ENCODE measurements at places on chromosomes 4 and X.

DNA sequence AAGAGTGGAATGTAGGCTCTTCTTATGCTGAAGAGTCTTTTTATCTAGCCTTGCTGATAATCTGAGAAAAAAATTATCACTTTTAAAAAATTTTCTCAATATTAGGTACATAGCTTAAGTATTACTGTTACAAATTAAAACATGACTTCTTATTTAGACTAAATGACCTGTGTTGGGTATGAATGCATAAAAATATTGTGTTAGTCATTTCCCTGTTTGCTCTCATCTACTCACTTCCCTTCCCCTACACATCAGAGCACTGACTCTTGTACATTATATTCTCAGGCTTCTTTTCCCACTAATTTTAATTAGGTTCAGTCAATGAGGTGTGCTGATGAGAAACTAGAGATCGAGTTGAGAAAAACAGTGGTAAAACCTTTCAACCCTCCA lies 881.0 kb downstream of the PCDH18 start:
- no peak for DNase-seq

GRCh38 chr4:72077346-72077745 lies 45.5 kb downstream of the NPFFR2 start:
- no peak for DNase-seq

GRCh38 chrX:136325377-136325776 lies 24.6 kb downstream of the ADGRG4 start:
- no peak for DNase-seq

GRCh38 chr4:181105487-181105886 lies 1137.7 kb upstream of the TENM3 start:
- no peak for DNase-seq

DNA sequence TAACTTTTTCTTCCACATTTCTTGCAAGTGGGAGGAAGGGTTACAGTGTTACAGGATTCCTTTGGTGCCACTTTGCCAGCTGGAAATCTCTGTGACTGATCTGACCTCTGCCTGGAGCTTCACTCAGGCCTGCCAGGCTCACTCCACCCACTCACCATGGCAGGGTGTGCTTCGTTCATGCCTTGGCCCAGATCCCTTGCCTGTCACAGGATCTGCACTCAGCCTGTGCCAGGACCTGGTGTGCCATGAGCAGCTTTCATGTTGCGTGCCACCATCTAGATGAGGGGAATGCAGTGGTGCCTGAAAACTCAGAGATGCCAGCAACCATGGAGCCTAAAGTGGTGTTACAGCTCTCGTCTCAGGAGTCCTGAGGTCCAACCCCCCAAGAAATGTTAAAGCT lies 2596.4 kb downstream of the PCDH7 start:
- DNase-seq, result no peak

- DNase-seq, result no peak
Measured at GRCh38 chrX:154374313-154375155, at the start of gene FLNA. Gene FLNA, minus strand, starts transcription at chrX:154374634. Its CDS starts 3,389 bp downstream, at chrX:154371245.

DNA sequence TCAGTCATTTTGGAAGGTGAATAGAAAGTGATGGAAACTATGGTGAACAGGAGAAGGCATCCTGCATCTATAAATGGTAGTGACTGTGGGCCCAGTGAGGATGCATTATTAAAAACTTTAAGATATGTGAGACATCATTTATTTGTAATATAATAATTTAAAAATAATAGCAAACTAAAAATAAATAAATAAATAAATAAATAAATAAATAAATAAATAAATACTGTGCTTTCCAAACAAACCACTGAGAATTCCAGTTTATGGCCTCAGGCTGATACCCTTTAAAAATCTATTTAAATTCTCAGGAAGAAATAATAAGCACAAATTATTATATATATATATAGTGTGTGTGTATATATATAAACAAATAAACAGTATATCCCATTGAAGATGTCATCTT lies 248.0 kb upstream of the DCAF8L1 start:
- DNase-seq, result no peak

DNA sequence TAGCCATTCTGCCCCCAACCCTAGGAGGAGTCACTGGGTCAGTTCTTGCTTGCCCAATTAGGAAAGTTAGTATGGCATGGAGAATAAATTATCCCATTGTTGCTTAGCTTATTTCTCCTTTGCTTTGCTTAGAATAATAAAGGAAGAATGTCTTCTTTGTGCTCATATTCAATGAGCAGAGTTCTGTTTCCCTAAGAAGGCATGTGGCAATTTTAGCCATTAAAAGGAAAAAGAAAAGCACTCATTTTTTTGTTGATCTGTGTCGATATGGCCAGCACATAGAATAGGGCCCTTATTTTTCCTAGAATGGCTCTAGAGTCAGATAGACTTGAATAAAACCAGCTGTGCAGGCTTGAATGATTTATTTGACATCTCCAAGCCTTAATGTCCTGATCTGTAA lies 166.4 kb upstream of the PPARGC1A start:
- DNase-seq, result no peak

DNA sequence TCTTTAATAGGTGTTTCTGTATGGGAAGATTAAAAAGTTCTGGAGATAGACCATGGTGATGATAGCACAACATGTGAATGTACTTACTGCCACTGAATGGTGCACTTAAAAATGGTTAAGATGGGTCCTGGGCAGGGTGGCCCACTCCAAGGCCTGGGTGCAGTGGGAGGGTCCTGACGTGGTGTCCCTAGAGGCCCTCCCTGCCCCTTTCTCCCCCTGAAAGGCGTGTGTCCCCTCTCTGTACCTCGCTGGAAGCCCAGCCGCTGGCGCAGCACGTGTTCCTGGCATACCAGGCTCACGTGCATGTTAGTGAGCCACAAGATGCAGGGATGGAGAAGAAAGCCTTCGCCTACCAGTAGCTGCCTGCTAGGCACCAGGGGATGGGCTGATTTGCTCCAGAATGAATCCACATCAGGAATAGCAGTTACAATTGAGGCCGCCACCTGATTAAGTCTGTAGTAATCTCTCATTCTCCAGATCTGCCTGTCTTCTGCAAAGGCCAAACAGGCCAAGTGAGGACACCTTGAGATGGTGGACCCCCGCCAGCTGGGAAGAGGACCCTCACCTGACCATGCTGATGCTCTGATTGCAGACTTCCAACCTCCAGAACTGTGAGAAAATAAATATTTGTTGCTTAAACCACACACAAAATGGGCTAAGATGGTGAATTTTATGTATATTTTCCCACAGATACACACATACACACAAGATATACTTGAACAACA lies 67.5 kb downstream of the COQ2 start:
- no peak for DNase-seq

- no peak for DNase-seq
Measured at GRCh38 chrX:137930533-137930932, 364.6 kb downstream of the ZIC3 start.

DNA sequence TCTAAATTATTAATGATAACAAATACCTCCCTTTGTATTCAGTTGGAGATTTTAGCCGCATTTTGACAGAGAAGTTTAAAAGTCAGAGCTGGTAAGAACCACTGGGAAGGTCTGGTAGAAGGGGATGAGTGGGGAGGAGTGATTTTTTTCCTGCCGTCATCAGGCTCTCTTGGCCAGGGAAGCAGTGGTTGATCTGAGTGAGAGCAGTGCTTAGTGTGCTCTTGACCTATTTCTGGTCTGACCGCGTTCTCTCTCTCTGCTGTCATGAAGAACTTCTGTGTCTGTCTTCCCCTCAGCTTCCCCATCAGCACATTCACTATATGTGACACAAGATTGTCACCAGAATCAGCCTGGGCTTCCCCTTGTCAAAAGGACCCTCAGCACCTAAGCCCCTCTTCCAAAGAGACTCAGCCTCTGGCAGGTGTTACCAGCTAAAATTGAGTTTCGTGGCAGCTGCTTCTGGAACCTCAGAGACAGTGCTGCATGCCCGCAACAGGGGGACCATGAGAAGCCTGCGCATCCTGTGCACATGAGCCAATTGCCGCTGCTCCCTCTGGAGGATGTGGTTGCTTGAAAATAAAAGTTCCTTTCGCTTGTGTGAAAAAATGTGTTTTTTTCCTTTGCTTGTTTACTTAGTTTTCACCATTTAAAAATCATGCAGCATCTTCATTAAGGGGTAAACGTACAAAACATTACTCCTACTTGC lies 268.9 kb downstream of the C4orf33 start:
- no peak for DNase-seq

GRCh38 chrX:54413753-54414152 lies 26.5 kb upstream of the TSR2 start:
- no peak for DNase-seq

- DNase-seq, result no peak
Measured at GRCh38 chr4:16269240-16269639, 43.0 kb upstream of the TAPT1 start.

GRCh38 chr4:5933116-5933515 lies 40.2 kb upstream of the CRMP1 start:
- no peak for DNase-seq

DNA sequence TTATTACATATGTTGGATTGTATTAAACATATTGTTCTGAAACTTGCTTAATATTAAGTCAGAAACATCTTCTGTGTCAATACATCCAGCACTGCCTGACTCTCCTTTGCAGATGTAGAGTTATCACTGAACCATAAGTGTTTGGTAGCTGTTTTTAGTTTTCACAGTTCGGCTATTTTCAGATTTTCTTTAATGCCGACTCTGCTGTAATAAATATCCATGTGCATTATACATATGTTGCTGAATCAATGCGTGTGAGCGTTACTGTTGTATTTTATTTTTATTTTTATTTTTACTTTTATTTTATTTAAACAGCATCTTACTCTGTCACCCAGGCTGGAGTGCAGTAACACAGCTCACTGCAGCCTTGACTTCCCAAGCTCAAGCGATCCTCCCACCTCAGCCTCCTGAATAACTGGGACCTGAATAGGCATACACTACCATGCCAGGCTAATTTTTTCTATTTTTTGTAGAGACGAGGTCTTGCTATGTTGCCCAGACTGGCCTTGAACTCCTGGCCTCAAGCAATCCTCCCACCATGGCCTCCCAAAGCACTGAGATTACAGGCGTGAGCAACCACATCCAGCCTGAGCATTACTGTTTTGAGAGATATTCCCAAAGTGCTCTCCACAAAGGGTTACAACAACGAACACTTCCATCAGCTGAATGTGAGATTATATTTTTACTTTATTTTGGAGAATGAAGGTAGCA lies 50.7 kb upstream of the NOCT start:
- DNase-seq, result no peak

DNA sequence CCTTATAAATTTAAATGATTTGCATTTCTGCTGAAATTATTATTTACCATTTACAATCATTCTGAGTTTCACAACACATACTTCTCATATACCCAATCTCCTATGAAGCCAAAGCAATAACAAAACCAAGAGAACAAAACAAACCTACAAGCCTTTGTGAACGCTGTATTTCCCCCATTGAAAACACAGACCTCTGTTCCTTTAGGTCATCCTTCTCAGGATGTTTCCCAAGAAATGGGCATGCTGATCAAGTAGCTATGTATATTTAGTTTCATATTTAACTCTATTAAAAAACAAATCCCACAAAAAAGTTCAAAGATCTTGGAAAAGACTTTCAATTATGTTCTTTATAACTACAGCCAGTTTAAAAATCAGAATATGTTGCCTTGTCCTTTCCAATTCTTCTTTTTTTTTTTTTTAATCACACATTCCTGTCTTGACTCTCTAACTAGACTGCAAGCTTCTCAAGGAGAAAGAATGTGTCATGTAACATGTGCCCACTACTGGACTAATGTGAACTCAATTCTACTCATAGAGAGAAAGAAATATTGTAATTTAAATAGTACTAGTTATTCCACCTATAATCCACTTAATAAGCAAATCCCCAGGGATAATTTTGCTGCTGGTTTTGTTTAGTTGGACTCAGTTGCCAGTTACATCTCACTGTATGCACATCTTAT lies 84.3 kb upstream of the PRSS48 start:
- DNase-seq, result no peak

DNA sequence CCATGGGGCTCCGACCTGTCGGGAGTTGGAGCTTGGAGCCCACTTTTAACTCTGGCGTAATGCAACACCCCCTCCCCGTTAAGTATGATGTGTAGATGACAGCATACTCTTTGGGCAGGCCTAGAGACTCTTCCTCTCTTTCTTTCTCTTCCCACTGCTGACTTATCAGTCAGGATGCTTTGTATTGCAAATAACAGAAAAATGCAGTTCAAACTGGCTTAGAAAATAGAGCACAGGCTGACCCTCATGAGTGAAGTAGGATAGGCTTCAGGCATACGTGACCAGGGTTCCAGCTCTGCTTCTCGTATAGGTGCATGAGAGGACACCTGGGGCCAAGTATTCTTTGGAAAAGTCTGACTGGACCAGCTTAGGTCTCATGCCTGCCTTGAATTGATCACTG lies 23.3 kb upstream of the RNF4 start:
- DNase-seq, result no peak

DNA sequence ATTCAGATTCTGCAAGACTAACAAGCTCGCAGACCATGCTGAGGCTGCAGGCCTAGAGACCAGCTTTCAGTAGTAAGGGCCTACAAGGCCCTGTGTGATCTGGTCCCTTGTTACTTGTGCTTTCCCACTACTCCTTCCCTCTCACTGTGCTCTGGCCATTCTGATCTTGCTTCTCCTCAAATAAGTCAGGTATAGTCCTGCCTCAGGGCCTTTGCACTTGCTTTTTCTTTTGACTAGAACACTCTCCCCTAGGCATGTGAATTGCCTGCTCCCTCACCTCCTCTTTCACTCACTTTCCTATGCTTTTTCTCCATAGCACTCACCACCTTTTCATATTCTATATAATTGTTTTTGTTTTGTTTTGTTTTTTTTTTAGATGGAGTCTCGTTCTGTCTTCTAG lies 22.2 kb downstream of the AKAP14 start:
- DNase-seq, result no peak

DNA sequence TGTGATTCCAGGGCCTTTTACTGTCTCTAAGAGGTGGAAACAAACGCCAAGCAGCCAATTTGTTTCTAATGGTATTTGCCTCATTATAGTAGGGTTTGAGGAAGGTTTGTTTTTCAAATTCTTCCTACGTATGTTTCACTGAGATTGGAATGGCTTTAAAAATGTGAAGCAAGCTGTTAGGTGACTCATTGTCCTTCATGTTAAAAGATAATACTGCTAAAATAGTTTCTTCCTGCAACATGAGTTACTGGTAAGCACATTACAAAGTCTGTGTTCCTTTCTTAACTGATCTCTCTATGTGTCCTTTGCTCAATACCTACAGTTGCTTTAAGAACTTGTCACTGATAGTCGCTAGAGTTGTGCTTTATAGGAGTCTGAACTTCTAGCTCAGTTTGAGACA lies 1183.9 kb downstream of the RPA4 start:
- DNase-seq, result no peak
